ENCODE measurements at places on chromosomes 1 and 21. TPM values are rescaled to one million over a fixed set of nuclear protein-coding genes. Genes with fewer than 3 reads are reported as not detected.

Gene FAM3B
- under 0.01 TPM for total RNA-seq

Gene DIO1
- total RNA-seq = not detected

Gene RAP1GAP
- total RNA-seq = 0.27 TPM

Gene TMIGD3
- total RNA-seq = 0.27 TPM

Gene JUN
- 1,199 TPM for total RNA-seq

Measured in hematopoietic multipotent progenitor cell (in vitro differentiated cells).